ENCODE measurements at places on chromosomes 7 and 10.
A peak's percentile ranks its signal among the peaks of the same experiment; 100 is the strongest.

- no peak for DNase-seq
Measured at GRCh38 chr7:50676079-50676478, 106.6 kb downstream of the GRB10 start.

- DNase-seq: no peak
Measured at GRCh38 chr7:14602851-14603250, 299.7 kb downstream of the DGKB start.

DNA sequence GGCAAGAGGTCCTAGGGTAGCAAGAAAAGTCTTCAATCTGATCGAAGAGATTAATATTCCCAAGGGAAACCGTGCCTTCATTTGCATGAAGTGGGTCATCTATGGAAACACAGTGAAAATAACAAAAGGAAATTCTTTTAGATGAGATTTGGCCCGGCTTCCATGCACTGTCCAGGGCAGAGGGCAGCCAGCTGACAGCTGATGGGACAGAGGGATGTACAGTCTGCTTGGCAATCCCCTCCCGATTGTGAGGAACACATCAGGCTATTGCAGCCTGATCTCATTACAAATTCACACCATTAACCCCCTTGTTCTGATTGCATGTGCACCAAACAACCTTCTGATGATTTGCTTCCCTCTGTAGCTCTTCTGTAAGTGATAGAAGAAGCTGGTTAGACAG, 105.3 kb downstream of the FRMD4A start:
- no peak for DNase-seq

GRCh38 chr10:111142092-111142768, 65.4 kb downstream of the ADRA2A start:
- DNase-seq: no peak

DNA sequence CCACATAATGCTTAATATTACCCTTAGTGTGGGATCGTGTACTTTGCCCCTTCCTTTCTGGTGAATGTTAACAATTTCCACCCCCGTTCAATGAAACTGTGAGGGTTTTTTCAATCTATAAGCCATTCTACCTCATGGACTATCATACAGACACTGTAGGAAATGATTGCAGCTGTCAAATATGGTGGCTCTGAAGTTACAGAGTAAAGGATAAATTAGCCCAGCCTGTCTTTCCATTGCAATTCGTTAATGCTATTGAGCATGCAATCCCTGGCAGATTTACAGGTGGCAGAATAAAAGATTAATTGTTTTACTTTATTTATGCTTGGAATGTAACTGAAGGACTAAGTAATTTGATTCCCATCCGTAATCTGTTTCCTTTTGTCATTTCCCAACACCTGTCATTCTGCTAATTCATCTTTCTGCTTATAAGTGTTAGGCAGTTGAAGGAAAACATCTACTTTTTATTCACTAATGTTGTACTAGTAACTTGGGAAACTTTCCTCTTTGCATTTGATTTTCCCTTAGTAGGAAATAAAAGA, 1211.6 kb upstream of the LRRN3 start:
- no peak for DNase-seq

DNA sequence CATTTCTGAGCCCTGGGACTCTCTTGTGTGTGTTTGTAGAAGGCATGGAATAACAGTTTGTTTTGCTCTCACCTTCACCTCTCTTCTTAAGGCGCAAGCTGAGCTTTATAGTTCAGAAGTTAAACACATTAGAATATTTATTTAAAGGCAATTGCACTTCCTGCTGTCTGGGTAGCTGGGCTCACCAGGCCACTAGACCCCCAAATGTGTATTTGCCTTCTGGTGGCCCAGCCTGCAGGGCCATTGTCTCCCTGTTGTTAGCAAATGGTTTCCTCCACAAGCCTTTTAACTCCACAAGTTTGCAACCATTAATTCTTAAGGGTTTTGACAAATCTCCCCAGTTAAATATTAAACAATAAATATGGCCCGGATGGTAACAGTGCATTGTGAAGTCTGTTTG, 31.1 kb upstream of the NEUROD6 start:
- no peak for DNase-seq

- DNase-seq: no peak
Measured at GRCh38 chr7:126493801-126494200, 758.9 kb downstream of the GRM8 start.

- no peak for DNase-seq
Measured at GRCh38 chr7:32158751-32159745, 88.8 kb upstream of the PDE1C start.

DNA sequence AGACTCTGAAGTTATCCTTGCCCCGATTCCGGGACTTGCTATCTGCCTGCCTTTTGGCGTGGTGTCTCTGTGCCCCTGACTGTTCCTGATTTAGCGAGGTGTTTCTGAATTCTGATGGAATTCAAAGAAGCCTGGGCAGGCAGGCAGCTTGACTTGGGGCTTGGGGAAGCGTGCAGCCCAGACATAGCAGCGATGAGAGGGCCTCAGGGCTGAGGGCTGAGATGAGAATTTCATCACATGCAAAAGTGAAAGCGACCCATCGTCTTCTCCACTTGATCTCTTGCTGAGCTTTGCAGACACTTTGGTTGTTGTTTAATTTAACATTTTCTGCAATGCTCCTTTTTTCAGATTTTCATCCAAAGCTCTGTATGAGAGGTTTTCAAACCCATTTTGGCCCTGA, 57.8 kb downstream of the TCF7L2 start:
- no peak for DNase-seq

- no peak for DNase-seq
Measured at GRCh38 chr7:1200045-1200444, 32.6 kb upstream of the UNCX start.

DNA sequence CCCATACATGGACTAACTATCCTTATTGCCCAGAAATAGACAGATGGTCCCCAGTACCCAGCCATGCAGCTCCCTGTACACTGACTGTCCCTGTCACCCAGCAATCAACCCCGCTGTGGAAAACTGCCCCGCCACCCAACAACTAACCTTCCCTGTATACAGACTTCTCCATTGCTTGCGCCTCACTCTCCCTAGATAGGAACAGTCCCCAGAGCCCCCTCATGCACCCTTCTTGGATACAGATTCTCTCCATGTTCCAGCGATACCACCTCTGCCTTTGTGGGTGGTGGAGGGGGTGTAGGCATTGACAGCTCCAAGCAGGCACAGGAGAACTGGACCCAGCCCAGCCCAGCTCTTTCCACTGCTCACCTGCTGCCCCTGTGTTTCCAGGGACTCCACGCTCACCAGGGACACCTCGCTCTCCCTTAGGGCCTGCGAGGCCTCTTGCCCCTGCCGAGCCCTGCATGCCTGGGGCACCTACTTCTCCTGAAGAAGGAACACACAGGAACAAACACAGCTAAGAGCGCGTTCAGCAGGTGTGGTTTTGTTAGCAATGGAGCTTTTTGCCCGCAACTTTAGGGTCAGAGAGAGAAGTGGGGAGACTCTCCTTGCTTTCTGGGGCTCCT, 7.2 kb downstream of the SFTPD start:
- DNase-seq: no peak

DNA sequence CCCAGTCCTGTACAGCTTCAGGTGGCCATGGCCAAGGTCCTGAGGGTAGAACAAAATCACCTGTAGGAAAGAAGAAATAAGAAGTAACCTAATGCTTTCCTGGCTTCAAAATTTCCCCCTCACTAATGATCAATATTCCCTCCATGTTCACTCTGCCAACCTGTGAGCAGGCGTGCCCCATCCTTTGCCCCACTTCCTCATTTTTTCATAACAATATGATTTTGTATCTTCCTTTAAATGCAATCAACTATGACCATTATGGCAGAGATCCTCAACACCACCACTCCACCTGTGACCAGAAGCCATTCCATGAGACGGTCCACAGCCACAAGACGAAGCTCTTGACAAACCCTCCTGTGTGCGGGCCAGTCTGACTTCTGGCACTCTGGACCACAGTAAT, 7.0 kb downstream of the MSS51 start:
- no peak for DNase-seq

GRCh38 chr7:7701527-7701926, 16.9 kb downstream of the RPA3 start:
- peak; percentile 37 for DNase-seq

DNA sequence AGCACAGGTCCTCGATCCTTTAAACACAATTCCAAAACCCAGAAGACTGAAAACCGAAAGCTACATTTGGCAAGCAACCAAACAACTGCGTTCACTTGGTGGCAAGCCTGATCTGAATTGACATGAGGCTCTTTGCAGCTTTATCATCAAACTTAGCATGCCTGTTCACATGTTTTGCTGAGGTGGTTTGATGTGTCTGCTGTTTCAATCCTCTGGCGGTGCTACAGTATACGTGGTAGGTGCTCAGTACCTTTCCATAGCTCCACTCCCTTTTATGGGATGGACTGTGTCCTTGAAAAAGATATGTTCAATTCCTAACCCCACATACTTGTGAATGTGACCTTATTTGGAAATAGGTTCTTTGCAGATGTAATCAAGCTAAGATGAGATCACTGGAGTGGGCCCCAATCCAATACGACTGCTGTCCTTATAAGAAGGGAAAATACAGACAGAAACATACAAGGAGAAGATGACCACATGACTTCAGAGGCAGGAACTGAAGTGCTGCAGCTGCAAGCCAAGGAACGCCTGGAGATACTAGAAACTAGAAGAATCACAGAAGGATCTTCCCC, 33.4 kb downstream of the CCDC6 start:
- peak; percentile 29 for DNase-seq

GRCh38 chr10:78397786-78398185, 364.1 kb downstream of the RPS24 start:
- no peak for DNase-seq
